ENCODE measurements at places on chromosomes 11 and 22.

GRCh38 chr11:63553759-63554158 is 9.4 kb downstream of the PLAAT2 start:
- DNase-seq: no peak

- DNase-seq: no peak
These were observed 27.7 kb upstream of the ARFGAP3 start for GRCh38 chr22:42884616-42885375.

DNA sequence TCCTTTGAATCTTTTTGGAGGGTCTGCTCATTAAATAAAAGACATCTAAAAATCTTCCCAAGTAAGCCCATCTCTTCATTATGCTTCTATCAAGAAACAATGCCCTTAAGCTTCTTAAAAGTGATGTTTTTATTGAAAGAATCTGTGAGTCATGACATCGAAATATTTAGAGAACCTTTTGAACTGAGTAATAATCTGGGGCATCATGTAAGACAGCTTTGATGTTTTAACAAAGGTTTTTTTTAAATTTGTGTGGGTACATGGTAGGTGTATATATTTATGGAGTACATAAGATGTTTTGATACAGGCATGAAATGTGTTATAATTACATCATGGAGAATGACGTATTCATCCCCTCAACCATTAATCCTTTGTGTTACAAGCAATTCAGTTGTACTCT is 46.8 kb downstream of the PLAAT5 start:
- no peak for DNase-seq

DNA sequence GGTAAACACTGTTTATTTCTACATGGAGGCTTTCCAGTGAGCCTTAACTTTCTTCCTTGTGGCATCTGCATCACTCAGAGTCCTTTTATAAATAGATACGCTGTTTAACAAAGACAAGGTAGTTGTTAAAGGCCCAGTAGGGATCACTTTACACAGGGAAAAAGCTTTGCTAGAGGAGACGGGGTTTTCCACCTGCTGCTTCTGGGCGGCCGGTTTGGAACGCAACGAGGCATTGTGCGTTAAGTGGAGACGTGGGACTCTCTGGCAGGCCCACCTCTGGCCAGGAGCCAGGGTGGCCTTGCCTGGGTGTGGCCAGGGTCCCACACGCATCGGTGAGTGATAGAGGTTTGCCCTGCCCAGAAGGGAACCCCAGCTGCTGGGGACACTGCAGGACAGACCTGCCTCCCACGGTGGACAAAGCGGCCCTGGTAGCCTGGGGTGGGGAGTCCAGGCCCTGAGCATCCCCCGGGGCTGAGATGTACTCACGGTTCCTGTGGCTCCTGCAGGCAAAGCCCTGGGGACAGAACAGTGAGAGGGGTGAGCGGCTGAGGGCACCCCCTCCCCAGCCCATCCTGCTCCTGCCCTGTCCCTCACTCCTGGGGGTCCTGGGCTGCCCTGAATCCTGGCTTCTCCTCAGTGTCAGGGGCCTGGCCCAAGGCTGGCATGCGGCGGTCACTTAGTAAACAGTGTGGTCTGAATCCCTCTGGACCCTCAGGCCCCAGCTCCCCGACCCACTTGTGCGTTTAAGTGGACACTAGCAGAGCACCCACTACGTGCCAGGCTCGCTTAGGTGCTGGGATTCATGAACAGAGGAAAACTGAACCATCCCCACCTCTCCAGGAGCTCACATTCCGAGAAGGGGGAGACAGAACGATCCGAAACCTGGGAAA is 4.2 kb downstream of the IL17REL start:
- no peak for DNase-seq

GRCh38 chr11:120335556-120335907 is 681 bp upstream of the ARHGEF12 start:
- DNase-seq: no peak

- DNase-seq: peak; percentile 68
These were observed 760 bp upstream of the CELSR1 start for GRCh38 chr22:46537946-46538813.

DNA sequence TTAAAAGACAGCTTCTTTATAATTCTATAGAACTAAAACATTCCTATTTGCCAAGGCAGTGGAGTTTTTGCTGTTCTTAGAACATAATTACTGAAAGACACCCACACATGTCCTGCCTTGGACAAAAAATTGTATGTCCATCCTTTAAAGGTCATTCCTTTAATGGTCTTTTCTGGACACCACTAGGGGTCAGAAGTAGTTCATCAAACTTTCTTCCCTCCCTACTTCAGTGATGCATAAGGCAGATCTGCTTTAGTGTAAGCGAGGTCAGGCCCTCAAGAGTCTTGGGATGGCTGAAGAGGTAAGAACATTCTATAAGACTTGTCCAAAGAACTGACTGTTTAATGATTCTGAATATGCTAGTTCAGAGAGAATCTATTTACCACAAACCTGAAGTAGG is 4.3 kb upstream of the OR51V1 start:
- peak; percentile 63 for DNase-seq

GRCh38 chr11:4695442-4695841 is 2.2 kb downstream of the OR51E2 start:
- no peak for DNase-seq

GRCh38 chr11:34653031-34653430 is 32.1 kb downstream of the EHF start:
- peak; percentile 28 for DNase-seq

GRCh38 chr22:49398646-49399045 is 429.0 kb downstream of the BRD1 start:
- no peak for DNase-seq

DNA sequence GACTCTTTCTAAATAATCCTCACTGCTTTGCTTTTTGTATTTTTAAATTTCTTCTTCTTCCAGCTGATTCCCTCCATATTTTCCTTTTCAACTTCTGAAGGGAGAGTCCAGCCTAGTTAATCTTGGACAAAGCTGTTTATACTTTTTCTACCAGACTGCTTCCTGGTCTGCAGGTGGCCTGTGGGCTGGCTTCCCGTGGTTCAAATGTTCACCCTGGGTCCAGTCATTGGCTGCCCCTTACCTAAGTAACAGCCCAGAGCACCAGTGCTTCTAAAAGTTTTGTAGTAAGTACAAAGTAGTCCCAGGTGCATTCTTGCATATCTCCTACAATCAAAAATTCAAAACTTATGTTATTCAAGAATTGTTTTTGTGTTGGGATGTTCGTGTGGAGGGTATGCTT is 19.1 kb downstream of the ZNF143 start:
- no peak for DNase-seq

DNA sequence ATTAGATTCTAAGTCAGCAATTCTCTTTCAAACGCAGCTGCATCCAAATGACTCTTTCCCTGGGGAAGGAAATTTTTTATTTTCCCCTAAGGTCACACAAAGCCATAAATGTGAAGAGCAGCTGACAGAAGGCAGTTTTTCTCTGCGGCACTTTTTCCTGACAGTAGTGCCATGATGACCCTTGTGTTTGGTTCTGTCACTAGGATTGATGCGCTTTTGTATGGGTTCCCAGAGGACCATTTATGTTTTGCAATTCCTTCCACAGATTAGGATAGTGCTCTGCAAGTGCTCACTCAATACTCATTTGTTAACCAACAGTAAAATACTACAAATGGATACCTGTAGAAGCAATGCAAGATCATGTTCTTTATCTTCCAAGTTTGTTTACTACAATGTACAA is 359.6 kb upstream of the CTSC start:
- DNase-seq: no peak

- DNase-seq: peak; percentile 35
These were observed 72.1 kb downstream of the LRRC32 start for GRCh38 chr11:76598426-76598839.

DNA sequence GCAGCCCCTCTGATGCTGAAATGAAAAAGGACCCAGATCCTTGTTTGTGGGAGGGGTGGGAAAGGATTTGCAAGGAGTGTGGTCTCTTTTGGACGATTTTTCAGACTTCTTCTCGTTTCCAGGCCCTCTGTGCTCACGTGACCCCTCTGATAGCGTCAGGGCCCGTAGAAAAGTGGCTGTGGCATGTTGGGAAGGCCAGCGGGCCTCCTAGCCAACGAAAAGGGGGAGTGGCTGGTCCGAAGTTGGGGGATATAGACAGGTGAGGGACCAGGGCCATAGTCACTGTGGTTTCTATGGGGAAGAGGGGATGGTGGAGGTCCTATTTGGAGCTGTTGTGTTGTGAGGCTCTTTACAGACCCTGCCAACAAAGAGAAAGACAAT is 6.6 kb downstream of the PARVB start:
- no peak for DNase-seq

DNA sequence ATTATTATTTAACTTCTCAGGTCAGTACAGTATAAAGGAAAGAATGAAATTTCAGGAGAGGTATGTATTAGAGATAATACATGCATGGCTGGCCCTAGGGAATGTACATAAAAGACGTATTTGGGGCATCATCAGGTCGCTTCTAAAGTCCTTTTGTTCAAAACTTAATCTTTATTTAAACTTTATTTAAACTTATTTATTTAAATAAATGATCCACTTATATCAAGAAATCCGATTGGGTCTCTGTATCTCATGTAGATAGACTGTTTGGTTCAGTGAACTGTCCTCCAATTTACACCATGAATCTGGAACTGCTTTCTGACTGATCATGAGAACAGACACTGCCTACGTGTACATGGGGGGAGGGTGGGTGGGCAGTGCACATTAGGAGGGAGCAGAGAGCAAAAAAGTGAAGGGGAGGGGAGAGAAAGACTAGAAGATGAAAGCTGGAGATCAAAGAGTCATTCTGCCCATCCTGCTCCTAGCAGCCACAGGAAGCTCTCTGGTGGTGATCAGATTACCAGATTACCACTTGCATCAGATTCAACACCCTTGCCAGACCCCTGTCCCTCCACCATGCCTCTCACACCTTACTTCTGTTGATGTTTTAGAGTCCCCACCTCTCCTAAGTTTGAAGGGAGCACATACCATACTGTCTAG is 92.1 kb upstream of the MTMR2 start:
- DNase-seq: no peak

- no peak for DNase-seq
These were observed 26.8 kb upstream of the MGAT3 start for GRCh38 chr22:39429916-39430575.

DNA sequence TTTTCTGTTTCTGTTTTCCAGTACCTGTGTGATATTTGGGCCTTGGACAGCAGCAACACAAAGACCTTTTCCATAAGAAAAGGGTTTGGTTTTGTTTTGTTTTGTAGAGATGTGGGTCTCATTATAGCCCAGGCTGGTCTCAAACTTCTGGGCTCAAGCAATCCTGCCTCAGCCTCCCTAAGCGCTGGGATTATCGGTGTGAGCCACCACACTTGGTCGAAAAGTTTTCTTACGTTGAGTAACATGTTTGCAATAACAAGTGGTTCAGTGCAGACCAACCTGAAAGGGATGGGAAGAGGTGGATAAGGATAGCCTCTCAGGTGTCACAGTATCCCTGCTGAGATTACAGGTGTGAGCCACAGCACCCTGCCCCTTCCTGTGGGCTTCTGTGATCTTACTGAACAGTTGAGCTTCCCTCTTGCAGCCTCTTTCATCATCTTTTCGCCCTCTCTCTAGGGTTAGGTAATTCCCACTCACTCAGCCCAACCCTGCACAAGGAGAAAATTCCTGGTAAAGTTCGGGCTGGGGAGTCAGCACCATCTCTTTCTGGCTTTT is 3.5 kb upstream of the MRPL48 start:
- DNase-seq: peak; percentile 39

- peak; percentile 91 for DNase-seq
These were observed 22.9 kb upstream of the A4GALT start for GRCh38 chr22:42743501-42743991.

DNA sequence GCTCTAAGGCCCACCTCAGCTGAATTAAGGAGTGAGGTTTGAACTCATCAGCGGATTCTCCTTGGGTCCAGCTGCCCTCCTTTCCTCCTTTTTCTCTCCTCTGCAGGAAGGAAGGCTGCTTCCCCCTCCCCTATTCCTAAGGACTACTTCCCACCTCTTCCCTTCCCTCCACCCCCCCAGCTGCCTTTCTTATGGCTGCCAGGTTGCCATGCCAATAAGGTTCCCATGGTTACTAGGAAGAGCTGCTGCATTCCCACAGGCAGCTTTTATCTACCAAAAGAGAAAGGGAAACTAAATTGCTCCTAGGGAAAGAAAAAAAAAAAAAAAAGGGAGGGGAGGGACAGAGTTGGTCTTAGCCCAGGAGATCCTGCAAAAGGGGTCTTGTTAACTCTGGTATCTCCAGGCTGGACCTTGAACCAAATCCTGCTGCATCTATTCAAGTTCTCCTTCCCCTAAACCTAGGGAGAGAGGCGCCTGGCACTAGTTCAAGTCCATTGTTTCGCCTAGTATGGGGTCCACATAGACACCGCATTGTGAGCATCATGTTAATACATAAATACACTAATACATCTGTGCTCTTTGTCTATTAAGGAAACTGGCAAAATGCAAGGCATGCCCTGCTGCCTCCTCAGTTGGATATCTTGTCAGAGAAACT is 21.2 kb upstream of the FEZ1 start:
- DNase-seq: peak; percentile 4

- DNase-seq: no peak
These were observed 86.4 kb downstream of the GDPD4 start for GRCh38 chr11:77215106-77215505.

GRCh38 chr11:118961591-118961990 is 5.5 kb downstream of the UPK2 start:
- no peak for DNase-seq

GRCh38 chr11:75541193-75542087 is 15.7 kb upstream of the GDPD5 start:
- DNase-seq: no peak

DNA sequence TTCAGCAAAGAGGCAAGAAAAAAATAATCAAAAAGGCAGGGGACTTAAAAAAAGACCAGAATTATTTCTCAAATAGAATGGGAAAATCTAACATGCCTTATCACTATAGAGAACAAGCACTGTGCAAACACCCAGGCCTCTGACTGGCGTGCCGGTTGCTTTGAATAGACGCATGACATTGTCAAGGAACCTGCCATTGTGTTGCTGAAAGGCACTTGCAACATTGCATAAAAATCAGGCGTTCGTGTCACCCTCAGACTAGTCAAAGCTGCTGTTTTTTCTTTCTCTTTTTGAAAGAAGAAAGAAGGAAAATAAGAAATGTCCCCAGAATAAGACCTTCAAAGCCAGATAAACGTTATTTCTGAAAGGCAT is 549.3 kb upstream of the CADM1 start:
- no peak for DNase-seq

DNA sequence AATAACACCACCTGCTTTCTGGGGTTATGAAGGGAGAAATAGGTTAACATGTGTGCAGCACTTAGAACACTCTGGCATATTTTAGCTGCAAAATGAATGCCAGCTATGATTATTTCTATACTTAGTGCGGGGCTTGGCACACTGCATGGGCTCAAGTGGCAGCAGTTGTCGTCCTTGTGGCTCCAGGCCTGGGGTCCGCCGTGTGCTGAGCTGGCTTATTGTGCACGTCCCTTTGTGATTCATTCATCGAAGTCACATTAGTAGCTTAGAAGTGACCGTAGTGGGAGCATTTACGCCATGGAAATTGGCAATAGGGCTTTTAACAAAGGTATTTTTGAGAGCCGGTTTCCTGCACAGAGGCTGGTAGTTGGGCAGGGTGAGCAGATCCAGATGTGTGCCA is 4.2 kb downstream of the RASD2 start:
- DNase-seq: no peak

DNA sequence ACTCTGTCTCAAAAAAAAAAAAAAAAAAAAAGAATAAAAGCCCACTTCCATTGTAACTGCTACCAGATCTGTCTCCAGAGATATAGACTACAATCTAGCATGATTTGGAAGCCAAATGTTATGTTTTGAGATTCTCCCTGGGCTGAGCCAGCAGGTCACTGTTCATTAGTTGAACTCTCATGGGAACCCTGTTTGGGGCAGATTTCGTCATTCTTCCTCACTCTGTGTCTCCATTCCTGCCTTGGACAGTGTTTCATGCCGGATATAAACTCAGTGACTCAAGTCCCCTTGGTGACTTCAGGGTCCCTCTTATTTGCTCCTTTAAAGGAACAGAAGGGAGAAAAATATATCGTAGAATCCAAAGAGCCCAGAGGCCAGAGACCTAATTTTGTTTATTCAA is 378.1 kb downstream of the LARGE1 start:
- no peak for DNase-seq
